ENCODE measurements at places on chromosomes 2 and 18.

DNA sequence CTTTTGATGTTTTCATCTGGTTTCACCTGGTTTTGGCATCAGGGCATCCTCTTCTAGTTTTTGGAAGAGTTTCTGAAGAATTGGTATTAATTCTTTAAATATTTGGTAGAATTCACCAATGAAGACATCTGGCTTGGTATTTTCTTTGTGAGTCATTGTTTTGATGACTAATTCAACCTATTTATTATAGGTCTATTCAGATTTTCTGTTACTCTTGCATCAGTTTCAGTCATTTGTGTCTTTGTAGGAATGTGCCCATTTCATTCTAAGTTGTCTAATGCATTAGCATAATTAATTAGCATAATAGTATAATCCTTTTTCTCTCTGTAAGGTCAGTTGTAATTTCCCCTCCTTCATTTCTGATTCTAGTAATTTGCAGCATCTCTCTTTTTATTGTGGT is 8.0 kb downstream of the GNLY start:
- H3K4me3 ChIP-seq: no peak overlapping the region
- H3K36me3 ChIP-seq: no peaks in the 10 kb centered on the region
- H3K27ac ChIP-seq: no peak overlapping the region
- DNase-seq: peak; percentile 85

DNA sequence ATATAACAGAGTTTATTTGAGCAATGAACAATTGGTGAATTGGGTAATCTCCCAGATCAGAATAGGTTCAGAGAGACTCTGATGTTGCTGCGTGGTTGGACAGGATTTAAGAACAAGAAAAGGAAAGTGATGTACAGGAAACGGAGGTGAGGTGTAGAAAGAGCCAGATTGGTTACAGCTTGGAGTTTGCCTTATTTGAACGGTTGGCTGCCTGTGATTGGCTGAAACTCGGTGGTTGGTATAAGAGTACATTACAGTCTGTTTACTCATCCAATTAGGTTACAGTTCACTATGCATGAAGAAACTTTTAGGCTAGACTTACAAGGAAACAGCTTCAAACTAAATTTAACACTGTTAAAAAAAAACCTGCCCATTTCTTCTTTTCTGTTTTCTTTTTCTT is 68.0 kb upstream of the CABLES1 start:
- no peaks in the 10 kb centered on the region for H3K36me3 ChIP-seq
- peak; percentile 26 for DNase-seq
- no peak overlapping the region for H3K27ac ChIP-seq
- no peaks in the 10 kb centered on the region for H3K4me1 ChIP-seq

DNA sequence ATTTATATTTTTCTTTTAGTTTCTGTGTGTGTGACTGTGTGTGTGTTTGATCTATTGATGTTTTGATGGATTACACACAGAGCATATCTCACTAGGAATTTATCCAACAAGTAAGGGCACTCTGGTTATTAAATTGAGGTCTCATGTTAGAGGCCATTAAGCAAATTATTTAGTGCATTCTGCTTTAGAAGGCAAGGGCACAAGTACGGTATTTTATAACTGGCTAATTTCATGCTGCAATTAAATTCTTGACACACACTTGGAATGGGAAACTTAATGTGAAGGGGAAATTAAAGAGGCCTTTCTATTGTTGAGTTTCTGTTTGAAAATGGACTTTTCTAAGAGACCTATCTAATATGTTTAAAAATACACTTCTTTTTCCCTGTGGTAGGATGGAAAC is 25.8 kb downstream of the NYAP2 start:
- no peaks in the 10 kb centered on the region for H3K27me3 ChIP-seq
- no peak overlapping the region for H3K27ac ChIP-seq
- no peaks in the 10 kb centered on the region for H3K4me1 ChIP-seq
- no peak overlapping the region for H3K4me3 ChIP-seq

DNA sequence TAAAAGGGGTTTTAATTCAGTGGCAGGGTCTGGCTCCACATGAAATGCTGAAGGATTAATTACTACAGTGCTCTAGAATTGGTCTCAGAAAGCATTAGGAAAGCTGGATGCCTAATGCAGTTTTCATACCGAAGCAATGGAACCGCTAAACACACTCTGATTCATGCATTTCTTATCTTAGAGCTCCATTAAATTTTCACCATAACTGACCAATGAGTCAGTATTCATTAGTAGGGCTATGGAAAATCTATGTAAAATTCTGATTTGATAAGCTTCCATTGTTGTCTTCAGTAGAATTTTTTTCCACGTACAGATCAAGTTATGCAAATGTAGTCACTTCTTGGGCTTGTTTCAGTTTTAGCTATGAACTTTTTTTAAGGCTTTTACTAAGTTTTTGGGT is 359.9 kb downstream of the ARHGAP15 start:
- no peaks in the 10 kb centered on the region for H3K36me3 ChIP-seq
- DNase-seq: peak; percentile 67
- no peaks in the 10 kb centered on the region for H3K27me3 ChIP-seq
- peaks cover 3% of the 10 kb centered on the region for H3K4me1 ChIP-seq
- no peak overlapping the region for H3K27ac ChIP-seq

DNA sequence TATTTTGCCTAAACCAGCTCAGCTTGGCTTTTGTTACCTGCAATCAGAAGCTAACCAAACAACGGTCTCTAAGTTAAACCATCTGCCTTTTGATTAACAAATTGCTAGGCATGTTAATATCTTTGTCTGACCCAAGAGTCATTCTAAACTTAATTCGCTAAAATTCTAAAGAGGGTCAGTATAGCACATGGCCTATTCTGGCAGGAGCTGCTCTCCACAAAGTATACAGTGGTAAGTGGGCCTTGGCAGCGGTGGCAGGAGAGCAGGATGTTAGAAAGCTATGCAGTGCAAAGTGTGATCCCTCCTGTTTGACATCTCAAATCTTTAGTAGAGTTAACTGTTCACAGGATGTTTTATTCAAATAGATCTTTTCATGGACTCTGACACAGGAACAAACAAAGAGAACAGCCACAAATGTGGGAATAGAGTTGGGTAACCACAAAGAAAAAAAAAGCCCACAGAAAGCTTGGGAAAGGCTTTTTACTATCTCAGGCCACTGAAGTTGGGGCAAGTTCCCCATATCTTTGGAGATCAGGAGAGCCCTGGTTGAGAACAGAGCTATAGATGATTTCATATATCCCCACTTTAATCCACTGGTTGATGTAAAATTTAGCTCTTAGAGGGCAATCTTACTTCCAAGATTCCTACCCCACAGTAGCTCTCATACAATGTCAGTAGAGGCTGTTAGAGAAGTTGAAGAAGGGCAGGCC is 10.6 kb downstream of the CFAP210 start:
- no peaks in the 10 kb centered on the region for H3K4me1 ChIP-seq
- H3K36me3 ChIP-seq: no peaks in the 10 kb centered on the region
- H3K4me3 ChIP-seq: no peak overlapping the region
- H3K27me3 ChIP-seq: no peaks in the 10 kb centered on the region

DNA sequence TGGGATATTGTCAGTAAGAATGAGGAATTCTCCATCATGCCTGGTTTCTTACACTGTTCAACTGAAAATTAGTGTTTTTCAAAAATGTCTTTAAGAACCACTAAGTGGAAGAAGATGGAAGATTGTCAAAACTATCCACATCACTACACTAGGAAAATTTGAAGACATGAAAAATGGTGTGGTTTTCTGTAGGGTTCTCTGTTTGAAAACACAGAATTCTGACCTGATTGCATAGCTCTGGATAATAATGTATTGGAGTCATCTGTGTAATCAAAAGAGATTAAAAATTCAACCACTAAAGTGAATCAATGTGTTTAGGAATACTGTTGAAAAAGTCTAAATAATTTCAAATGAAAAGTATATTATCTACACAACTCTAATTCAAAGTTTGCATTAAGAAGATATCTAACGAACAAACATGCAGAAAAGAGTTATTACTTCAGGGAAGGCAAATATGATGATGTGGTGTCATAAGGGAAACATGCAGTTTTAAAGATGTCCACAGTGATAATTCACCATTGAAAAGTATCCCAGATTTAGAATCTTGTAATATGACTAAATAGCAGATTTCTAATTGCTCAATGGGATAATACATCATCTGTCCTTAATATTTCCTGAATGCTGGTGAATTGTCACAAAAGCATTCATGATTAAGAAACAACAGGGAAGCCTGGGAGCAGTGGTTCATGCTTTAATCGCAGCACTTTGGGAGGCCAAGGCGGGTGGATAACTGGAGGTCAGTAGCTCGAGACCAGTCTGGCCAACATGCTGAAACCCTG is 116.9 kb downstream of the ERBB4 start:
- peak; percentile 81 for DNase-seq
- no peaks in the 10 kb centered on the region for H3K36me3 ChIP-seq
- H3K27ac ChIP-seq: no peak overlapping the region

- H3K27ac ChIP-seq: peak overlapping the region; percentile 71
- no peaks in the 10 kb centered on the region for H3K27me3 ChIP-seq
- peak; percentile 100 for DNase-seq
- H3K36me3 ChIP-seq: no peaks in the 10 kb centered on the region
- no peak overlapping the region for H3K4me3 ChIP-seq
Observed at GRCh38 chr2:43293744-43294695, 67.6 kb upstream of the ZFP36L2 start.

DNA sequence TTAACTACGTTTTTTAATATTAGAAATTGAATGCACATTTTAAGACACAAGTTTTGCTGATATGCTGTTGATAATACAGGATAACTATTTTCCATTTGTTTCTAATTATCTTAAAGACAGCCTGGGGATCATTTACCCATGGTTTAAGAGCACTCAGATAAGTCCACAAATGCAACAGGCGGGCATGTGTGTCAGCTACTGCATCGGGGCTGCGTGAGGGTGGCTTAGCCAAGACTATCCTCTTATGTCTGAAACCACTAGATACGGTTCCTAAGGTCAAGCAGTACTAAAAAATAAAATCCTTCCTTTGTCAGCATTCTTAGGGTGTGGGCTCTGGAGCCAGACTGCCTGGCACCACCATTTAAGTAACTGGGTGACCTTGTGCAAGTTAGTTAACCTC is 254.8 kb downstream of the SATB2 start:
- H3K4me1 ChIP-seq: no peaks in the 10 kb centered on the region
- no peak for DNase-seq
- H3K27ac ChIP-seq: no peak overlapping the region
- no peaks in the 10 kb centered on the region for H3K27me3 ChIP-seq

DNA sequence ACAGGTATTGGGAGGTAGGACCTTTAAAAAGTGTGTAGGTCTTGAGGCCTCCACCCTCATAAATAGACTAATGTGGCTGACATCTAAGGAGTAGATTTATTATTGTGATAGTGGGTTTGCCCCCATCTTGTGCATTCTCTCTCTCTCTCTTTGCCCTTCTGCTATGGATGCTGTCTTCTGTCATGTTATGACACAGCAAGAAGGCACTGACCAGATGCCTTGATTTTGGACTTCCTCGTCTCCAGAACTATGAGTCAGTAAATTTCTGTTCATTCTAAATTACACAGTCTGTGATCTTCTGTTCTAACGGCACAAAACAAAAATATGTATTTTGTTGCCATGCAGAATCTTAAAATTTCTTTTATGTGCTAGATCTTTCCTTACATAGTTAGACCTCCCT is 66.9 kb downstream of the ATAD2B start:
- H3K27me3 ChIP-seq: no peaks in the 10 kb centered on the region
- no peaks in the 10 kb centered on the region for H3K4me1 ChIP-seq
- no peaks in the 10 kb centered on the region for H3K36me3 ChIP-seq
- peak; percentile 29 for DNase-seq
- H3K27ac ChIP-seq: no peak overlapping the region

DNA sequence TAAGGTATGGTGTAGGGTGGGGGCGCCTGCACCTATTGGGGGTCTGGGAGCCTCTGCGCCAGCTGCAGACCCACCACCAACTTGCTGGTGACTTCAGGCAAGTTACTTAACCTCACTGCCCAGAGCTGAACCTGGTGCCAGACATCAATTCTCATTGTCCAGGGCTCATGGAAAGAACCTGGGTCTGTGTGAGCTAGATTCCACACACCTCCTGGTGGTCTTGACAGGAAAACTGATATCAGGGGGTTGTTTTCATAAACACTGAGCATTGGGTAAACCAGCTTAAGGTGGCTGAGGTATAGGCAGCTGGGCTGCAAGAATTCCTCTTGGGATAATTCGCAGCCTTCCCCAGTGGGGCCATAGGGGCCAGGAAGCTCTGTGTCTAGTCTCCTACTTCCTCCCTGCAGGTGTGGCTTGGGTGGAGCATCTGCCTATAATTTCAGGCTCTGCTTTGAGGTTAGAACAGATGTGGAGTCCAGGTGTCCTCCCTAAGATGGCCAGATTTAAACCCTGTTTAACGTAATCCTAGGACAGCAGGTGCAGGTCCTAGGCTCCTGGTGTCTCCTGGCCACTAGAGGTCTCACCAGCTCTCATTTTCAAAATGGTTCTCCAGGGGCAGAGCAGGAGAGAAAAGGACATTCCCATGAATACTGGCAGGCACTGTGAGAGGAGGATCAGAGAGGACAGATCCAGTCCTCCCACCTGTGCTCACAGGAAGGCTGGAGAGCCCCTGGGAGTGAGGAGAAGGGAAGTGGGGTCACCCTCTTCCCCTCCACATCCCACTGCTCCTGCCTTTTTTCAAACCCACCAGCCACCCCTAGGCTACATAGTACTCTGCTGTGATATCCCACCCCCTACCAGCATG is 100.4 kb upstream of the SMAD2 start:
- H3K27me3 ChIP-seq: peaks cover 3% of the 10 kb centered on the region
- no peaks in the 10 kb centered on the region for H3K4me1 ChIP-seq
- peak; percentile 63 for DNase-seq
- H3K27ac ChIP-seq: no peak overlapping the region
- no peak overlapping the region for H3K4me3 ChIP-seq

- H3K27me3 ChIP-seq: no peaks in the 10 kb centered on the region
- no peak overlapping the region for H3K4me3 ChIP-seq
- DNase-seq: no peak
- no peaks in the 10 kb centered on the region for H3K4me1 ChIP-seq
- no peaks in the 10 kb centered on the region for H3K36me3 ChIP-seq
Observed at GRCh38 chr2:69390471-69390870, 3.4 kb upstream of the GFPT1 start.

DNA sequence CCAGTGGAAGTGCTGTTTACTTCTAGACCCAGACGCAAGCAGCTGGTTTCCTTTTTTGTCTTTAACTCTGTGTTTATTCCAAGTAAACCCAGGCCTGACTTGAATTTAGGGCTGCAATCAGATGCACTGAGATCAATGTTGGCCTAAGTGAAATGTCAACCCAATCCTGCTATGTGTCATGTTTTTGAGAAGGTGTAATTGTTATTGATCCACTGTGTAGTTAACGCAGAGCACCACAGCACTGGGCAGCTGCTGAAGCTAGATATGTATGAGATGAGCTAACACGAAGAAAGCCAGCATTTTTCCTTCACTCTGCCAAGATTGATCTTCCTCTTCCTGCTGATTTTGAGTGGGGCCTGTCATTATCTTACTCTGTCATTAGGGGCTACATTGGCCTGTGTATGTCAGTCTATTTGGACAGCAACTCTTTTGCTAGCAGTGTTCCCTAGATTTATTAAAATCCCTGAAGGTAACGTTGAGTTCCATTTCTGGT is 18.9 kb upstream of the DLX1 start:
- DNase-seq: no peak
- H3K4me3 ChIP-seq: no peak overlapping the region
- no peak overlapping the region for H3K27ac ChIP-seq
